Fibroblast of the aortic adventitia (primary cell): ENCODE measurements at places on chromosomes 11 and 22. TPM values are rescaled to one million over a fixed set of nuclear protein-coding genes. Genes with fewer than 3 reads are reported as not detected.
A peak's percentile ranks its signal among the peaks of the same experiment; 100 is the strongest.

DNA sequence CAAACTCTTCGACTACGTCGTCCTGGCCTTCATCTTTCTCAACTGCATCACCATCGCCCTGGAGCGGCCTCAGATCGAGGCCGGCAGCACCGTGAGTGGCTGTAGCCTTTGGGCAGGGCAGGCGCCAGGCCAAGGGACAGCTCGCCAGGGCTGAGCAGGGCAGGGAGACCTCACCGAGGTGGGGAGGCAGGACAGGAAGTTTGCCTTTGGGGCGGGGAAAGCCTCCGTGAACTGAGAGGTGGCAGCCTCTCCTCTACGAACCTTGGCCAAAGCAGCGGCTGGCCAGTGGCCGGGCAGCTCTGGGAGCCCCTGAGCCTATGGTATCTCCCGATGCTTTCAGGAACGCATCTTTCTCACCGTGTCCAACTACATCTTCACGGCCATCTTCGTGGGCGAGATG is 93.2 kb downstream of the CACNA1I start:
- DNase-seq, result no peak

- peak; percentile 49 for DNase-seq
Measured at GRCh38 chr11:101915791-101916291, 481 bp downstream of the ANGPTL5 start.

- DNase-seq, result no peak
Measured at GRCh38 chr11:94307101-94307791, 2.9 kb downstream of the IZUMO1R start.

DNA sequence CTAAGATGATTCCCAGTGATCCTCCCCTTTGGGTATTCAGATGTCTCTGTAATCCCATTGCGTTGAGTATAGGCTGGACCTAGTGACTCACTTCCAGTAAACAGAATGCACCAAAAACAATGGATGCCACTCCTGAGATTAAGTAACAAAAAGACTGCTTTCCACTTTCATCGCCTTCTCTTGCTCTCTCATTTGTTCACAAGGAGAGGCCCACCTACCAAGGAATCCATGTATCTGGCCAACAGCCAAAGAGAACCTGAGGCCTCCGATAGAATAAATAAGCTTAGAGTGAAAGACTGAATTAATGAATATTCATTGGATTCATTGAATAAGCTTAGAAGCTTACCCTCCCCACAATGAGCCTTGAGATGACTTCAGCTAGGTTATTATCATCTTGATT is 454.6 kb downstream of the KCNA4 start:
- no peak for DNase-seq

- DNase-seq, result no peak
Measured at GRCh38 chr22:25068707-25069106, 116.2 kb downstream of the KIAA1671 start.

The RASL10A gene
- total RNA-seq, result not detected in 2 replicates

The TEX12 gene
- total RNA-seq, result 0.36 TPM in 1 of 2 replicates, not detected in the other

The CARD10 gene
- 5.8 and 13.1 TPM in 2 replicates for total RNA-seq
